ENCODE measurements at places on chromosomes 5 and 9.

DNA sequence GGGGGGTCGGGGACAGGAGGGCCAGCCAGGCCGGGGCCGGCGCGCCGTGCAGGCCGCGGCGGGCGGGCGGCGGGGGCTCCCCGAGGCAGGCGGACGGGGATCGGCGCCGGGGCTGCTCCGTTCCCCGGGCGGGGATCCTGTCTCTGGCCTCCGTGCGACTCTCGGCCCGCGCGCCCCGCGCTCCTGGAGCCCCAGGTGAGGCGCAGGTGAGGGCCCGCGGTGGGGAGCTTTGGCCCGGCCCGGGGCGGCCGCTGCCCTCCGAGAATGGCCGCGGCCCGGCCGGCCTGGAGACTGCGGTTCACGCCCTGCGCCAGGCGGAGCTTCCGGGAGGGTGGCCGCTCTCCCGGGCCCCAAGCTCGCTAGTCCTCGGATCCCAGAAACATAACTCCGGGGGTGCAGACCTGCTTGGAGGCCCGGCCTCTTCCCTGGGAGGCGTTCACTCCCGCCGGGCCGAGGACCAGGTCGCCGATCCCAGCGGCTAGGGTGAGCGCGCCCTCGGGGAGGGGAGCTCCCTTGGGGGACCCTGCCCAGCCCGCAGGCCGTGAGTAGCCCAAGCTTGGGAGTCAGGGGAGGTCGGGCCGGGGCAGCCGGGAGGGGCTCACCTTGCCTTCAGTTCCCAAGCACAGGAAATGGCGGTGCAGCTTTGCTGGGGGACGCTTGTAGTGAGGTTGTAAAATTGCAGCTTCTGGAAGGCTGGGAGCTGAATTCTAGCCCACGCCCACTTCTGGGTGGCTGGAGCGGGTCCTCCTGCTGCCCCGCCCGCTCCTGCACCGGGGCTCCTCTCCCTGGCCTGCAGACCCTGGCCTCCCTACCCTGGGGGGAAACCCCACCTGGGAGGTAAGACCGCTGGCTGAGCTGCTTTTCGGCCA is 723 bp downstream of the PPP1R26 start:
- DNase-seq: no peak

- DNase-seq: no peak
Measured at GRCh38 chr5:133702791-133703770, 90.7 kb upstream of the FSTL4 start.

DNA sequence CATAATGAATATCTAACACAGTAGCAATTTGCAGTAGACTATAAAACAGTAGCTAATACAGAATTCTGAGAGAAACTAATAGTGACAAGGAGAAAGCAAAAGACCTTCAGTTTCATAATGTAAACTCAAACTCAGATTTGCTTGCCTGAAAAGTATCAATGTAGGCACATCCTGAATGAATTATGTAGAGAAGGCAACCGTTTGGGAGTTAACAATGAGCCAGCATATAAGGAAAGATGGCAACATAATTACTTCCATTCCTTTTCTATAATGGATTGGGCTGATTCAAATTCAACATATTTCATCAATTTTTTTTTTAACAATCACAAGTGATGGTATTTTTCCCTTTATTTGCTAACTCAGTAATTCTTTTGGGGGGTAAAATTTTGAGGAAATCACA is 261.6 kb downstream of the SEMA5A start:
- no peak for DNase-seq

DNA sequence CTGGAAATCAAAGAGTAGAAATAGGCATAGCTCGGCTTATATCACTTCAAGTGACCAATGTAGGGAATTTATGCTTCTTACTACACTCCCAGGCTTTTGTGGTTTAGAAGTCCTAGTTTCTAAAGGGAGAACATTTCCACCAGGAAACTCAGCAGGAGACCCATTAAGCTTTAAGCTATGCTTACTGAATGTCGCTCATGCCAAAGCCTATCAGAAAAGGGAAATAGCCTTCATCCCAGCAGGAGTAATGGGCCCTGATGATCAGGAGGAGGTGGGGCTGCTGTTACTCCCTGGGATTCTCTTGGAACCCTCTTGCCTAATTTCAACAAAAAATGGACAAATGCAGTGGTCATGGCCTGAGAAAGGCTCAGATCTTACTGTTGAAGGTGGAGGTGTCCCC is 54.5 kb upstream of the SEMA6A start:
- DNase-seq: no peak

GRCh38 chr9:93028448-93029006 is 30.0 kb upstream of the SUSD3 start:
- no peak for DNase-seq

DNA sequence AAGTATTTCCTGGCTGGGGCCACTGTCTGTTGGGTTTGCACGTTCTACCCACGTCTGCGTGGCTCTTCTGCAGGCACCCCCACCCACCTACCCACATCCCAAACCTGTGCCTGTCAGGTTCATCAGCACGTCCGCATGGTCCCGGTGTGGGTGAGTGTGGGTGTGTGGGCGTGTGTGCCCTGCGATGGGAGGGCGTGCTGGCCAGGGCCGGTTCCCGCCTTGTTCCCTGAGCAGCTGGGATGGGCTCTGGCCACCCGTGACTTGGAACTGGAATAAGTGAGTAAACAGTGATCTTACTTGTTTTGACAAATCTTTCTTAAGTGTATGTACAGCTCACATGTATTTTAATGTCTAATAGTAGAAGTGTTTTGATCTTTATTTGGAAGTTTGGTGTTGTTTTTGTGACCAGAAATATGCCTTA is 20.4 kb downstream of the ERGIC1 start:
- DNase-seq: no peak

DNA sequence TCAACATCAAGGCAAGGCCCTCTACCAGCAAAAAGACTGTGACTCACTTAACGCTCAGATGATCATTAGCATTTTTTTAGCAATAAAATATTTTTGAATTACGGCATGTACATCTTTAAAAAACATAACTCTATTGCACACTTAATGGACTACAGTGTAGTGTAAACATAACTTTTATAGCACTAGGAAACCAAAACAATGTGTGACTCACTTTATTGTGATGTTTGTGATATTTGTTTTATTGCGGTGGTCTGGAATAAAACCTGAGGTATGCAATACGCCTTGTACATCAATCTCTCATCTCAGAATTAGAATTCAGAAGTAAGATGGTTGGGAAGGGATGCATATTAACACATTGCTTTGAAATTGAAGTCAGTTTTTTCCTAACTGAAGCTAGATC is 106.9 kb upstream of the PTCH1 start:
- DNase-seq: no peak

DNA sequence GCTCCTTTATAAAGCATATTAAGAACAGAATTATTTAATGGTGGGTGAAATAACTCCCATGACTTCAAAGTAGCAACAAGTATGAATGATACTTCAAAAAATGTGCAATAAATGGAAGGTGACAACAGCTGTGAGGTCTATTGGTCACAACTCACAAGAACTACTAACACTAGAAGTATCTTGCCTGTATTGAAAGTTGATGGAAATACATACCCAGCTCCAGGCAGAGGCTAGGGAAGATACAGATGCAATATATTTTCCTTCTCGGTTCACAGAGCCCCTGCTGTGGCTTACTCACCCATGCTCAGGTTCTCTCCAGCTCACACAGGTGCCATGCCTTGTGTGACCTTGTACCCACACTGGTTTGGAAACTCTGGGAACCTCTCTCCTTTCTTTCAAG is 133.8 kb downstream of the LIFR start:
- DNase-seq: no peak

GRCh38 chr5:79513308-79513703 is 628 bp downstream of the HOMER1 start:
- peak; percentile 22 for DNase-seq

GRCh38 chr5:32249668-32250067 is 63.1 kb downstream of the MTMR12 start:
- DNase-seq: no peak

- DNase-seq: no peak
Measured at GRCh38 chr5:32187675-32188074, 13.6 kb upstream of the GOLPH3 start.

DNA sequence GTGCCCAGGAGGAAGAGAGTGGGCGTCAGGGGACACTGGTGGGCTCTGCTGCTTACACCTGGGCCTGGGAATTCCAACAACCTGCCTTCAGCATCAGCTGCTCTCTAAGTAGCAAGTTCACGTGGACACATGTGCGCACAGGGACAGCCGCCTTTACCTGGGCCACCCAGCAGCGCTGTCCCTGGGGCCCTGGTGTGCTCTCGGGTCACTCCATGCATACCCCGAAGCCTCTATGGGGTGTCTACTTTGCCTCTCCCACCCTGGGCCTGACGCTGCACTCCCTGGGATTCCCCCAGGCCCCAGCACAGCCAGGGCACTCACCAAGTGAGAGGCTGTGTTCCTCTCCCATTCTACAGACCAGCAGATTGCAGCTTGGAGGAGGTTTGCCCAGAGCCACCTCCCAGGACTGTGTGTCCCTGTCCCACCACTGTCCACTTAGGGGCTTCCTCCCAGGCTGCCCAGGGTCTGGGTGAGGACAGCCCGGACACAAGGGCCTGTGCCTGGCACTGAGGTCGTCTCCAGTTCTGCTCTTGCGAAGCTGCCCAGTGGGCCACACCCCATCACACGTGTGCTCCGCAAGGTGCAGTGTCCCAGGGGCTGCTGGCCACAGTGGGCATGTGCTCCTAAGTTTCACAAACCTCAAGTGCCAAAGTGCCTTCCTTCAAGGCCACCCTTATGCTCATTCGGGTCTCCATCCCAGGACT is 5.9 kb downstream of the NINJ1 start:
- DNase-seq: no peak

GRCh38 chr9:26292943-26293342 is 599.7 kb downstream of the CAAP1 start:
- DNase-seq: no peak

GRCh38 chr5:141633871-141634561 is 2.6 kb downstream of the HDAC3 start:
- DNase-seq: no peak

DNA sequence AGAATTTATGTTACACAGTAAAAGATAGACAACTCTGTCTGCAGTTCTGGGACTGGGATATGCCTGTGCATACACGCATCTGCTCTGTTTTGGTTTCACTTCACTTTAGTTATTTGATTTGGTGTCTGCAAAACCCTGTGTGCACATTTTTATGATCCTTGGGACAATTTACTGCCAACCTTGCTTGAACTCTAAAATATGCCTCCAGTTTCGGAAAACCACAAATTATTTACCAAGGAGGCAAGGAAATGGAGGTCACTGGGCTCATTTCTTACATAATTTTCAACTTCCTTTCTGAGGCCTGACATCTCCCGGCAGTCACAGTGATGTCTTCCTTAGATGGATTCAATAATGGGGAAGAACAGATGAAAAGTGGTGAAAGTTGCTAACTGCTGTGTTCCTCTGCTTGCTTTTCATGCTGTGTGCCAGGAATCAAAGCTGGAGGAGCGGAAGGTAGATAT is 61.2 kb upstream of the TAF11L2 start:
- DNase-seq: no peak

DNA sequence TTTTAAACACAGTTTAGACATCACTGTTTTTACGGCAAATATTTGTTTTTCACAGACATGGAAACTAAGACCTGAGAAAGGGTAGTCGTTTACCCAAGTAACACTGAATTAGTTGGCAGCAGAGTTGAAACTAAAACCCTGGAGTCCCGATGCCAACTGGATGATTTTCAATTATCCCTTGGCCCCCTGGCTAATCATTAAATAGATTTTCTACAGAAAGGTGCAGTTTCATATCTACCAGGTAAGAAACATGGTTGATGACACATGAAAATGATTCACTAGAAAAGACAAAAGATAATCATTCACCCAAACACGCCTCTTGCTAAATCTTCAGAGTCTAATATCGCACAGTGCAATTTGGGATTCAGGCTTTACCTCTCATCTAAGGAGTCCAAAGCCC is 136.9 kb downstream of the SEMA5A start:
- DNase-seq: no peak

- no peak for DNase-seq
Measured at GRCh38 chr5:72383280-72383679, 63.1 kb downstream of the PTCD2 start.

GRCh38 chr9:526904-527591 is 312.4 kb downstream of the DOCK8 start:
- no peak for DNase-seq

- DNase-seq: no peak
Measured at GRCh38 chr9:126937444-126937843, 22.9 kb downstream of the RALGPS1 start.

GRCh38 chr5:149588936-149589335 is 7.6 kb downstream of the ARHGEF37 start:
- DNase-seq: no peak

DNA sequence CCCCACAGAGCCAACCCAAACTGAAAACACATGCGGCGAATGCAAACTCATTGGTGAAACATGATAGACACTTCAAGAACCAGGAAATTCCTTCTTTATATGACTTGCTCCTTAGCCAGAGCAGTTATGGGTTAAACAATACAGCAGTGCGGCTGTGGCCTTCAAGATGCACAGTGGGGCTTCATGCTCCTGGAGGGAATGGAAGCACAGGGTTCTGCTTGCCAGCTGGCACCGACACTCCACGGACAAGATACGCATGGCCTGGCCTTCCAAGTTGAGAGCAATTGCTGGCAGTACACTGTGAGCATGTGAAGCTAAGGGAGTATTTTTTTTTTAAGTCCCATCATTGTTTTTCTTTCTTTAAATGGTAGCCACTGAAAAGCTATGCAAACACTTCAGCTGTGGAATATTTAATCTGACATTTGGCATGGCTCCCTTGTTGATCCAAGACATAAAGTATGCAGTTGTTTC is 451.6 kb upstream of the CD180 start:
- DNase-seq: no peak

DNA sequence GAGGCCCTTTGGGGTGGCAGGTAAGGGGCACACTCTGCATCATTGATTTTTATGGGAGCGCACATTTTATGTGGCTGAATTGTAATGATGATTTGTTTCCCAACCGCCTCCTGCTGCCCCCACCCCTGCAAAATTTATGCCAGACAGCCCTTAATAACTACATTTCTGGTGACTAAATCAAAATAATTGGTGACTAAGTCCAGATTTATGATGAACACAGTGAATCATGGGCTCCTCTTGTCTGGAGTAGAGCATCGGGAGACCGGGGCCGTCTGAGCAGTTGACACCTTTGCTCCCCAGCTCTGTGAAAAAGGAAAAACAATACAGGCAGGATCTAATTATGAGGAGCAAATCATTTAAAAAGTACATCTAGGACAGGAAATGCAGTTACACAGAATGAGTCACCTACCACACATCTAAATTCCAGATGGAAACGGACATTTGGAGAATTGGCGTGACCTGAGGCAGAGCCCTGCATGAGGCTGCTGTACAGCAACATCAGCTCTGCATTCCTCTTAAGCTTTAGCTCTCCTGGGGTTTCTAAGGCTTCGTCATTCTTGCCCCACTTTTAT is 58.9 kb downstream of the DOCK2 start:
- DNase-seq: no peak
